Effector memory CD8-positive, alpha-beta T cell (primary cell): ENCODE measurements at places on chromosomes 1 and 21.
A peak's percentile ranks its signal among the peaks of the same experiment; 100 is the strongest.

DNA sequence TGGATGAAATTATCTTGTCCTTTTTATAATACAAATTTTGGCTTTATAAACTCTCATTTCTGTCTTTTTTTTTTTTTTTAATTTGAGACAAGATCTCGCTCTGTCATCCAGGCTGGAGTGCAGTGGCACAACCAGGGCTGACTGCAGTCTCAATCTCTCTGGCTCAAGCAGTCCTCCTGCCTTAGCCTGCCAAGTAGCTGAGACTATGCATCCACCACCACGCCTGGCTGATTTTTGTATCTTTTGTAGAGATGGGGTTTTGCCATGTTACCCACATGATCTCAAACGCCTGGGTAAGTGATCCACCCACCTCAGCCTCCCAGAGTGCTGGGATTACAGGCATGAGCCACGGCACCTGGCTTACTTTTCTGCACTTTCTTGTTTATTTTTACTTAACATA lies 7.5 kb downstream of the TOR1AIP1 start:
- no peak overlapping the region for H3K4me3 ChIP-seq
- peaks cover 80% of the 10 kb centered on the region for H3K36me3 ChIP-seq
- no peak for DNase-seq
- H3K27ac ChIP-seq, result peak overlapping the region; percentile 55

DNA sequence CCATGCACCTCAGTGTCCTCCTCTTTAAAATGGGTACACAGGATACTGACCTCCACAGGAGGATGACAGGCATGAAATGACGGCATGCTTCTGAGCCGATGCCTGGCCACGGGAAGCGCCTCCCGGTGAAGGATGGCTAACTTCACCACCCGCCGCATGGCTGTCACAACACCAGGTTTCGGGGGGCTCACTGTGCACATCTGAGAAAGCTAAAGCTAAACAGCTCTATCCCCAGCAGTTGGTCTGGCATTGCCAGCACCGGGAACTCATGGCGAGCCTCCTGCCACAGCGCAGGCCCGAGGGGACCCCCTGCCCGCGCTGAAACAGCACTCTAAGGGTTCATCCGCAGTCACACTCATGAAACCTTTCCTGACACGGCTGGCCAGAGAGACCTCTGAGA lies 16.0 kb downstream of the NPHP4 start:
- no peaks in the 10 kb centered on the region for H3K27me3 ChIP-seq
- peaks cover 3% of the 10 kb centered on the region for H3K36me3 ChIP-seq
- no peak for DNase-seq
- H3K4me3 ChIP-seq, result no peak overlapping the region
- H3K4me1 ChIP-seq, result peaks cover 8% of the 10 kb centered on the region

- H3K4me3 ChIP-seq, result no peak overlapping the region
- H3K27me3 ChIP-seq, result peaks cover 31% of the 10 kb centered on the region
- H3K36me3 ChIP-seq, result no peaks in the 10 kb centered on the region
- H3K4me1 ChIP-seq, result no peaks in the 10 kb centered on the region
These were observed 89.6 kb upstream of the LPGAT1 start for GRCh38 chr1:211920141-211920572.

- H3K36me3 ChIP-seq, result no peaks in the 10 kb centered on the region
- no peak overlapping the region for H3K27ac ChIP-seq
- no peak for DNase-seq
- no peaks in the 10 kb centered on the region for H3K4me1 ChIP-seq
These were observed 485.4 kb upstream of the PRMT6 start for GRCh38 chr1:106571109-106571508.

- peaks cover 63% of the 10 kb centered on the region for H3K27me3 ChIP-seq
These were observed 56.6 kb downstream of the PLXNA2 start for GRCh38 chr1:208187499-208188041.

- H3K4me3 ChIP-seq, result peak overlapping the region; percentile 83
- H3K36me3 ChIP-seq, result no peaks in the 10 kb centered on the region
- peaks cover 13% of the 10 kb centered on the region for H3K4me1 ChIP-seq
These were observed 389 bp downstream of the SEMA6C start for GRCh38 chr1:151146072-151146411.

GRCh38 chr1:94125551-94126514 lies 4.9 kb upstream of the ABCA4 start:
- no peak overlapping the region for H3K4me3 ChIP-seq
- no peak for DNase-seq
- peaks cover 41% of the 10 kb centered on the region for H3K27me3 ChIP-seq
- H3K36me3 ChIP-seq, result no peaks in the 10 kb centered on the region
- no peak overlapping the region for H3K27ac ChIP-seq
- H3K4me1 ChIP-seq, result no peaks in the 10 kb centered on the region

DNA sequence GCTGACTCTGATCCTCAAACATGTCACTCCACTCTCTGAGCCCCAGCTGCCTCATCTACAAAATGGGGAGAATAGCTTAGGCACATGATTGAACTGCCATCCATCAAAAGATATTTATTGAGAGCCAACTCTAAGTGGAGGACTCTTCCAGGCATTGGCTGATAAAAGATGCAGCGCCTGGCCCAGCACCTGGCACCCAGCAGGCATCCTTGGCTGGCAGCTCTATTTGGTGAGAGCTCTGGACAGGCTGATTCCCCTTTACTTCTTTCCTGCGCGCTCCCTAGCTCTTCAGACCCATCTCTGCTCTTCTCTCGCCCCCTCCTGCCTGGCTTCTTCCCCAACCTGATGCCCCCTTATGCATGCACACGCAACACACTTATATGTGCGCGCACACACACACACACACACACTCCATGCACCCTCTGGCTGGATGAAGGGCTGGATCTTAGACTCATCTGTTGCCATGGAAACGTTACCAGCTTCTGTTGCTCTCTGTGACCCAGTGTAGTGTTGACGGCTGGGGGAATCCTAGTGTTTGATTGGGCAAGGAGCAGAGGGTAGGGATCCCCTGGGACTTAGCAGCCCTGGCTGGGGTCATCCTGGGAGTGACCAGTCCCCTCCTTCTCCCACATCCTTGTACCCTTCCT lies 49.3 kb downstream of the VWA5B1 start:
- H3K4me1 ChIP-seq, result peaks cover 6% of the 10 kb centered on the region
- H3K27ac ChIP-seq, result no peak overlapping the region
- no peaks in the 10 kb centered on the region for H3K36me3 ChIP-seq
- H3K27me3 ChIP-seq, result peaks cover 34% of the 10 kb centered on the region
- no peak overlapping the region for H3K4me3 ChIP-seq

- H3K27ac ChIP-seq, result no peak overlapping the region
- no peaks in the 10 kb centered on the region for H3K4me1 ChIP-seq
- DNase-seq, result no peak
- peaks cover 28% of the 10 kb centered on the region for H3K27me3 ChIP-seq
- H3K4me3 ChIP-seq, result no peak overlapping the region
- H3K36me3 ChIP-seq, result no peaks in the 10 kb centered on the region
These were observed 23.4 kb upstream of the NTMT2 start for GRCh38 chr1:170122366-170122765.

DNA sequence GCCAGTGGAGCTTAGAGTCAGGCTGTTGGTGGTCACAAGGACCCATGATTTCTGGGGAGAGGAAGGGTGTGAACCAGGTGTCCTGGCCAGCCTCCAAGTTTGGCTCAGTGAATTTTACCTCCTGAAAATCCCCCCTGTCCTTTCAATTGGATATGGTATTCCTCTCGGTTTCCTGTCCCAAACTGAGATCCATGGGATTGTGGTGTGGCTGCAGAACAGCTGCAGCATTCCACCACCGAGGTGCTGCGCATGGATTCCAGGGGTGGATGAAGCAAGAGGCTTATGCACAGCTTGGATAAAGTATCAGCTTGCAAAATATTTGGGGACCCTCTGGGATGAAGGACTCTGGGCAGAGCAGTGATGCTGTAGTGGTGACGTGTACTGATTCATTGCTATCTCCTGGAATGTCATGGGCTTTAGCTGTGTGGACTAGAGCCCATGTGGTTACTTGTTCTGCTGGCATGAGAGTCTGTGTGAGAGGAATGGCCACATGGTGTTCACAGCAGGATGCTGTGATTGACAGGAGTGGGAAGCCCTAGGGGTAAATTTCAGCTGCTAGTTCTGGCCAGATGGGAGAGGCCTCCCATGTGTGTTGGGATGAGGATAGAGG lies 148.7 kb upstream of the SPAG17 start:
- no peaks in the 10 kb centered on the region for H3K27me3 ChIP-seq
- no peak for DNase-seq
- H3K27ac ChIP-seq, result no peak overlapping the region
- peaks cover 2% of the 10 kb centered on the region for H3K36me3 ChIP-seq
- no peaks in the 10 kb centered on the region for H3K4me1 ChIP-seq
- H3K4me3 ChIP-seq, result no peak overlapping the region

DNA sequence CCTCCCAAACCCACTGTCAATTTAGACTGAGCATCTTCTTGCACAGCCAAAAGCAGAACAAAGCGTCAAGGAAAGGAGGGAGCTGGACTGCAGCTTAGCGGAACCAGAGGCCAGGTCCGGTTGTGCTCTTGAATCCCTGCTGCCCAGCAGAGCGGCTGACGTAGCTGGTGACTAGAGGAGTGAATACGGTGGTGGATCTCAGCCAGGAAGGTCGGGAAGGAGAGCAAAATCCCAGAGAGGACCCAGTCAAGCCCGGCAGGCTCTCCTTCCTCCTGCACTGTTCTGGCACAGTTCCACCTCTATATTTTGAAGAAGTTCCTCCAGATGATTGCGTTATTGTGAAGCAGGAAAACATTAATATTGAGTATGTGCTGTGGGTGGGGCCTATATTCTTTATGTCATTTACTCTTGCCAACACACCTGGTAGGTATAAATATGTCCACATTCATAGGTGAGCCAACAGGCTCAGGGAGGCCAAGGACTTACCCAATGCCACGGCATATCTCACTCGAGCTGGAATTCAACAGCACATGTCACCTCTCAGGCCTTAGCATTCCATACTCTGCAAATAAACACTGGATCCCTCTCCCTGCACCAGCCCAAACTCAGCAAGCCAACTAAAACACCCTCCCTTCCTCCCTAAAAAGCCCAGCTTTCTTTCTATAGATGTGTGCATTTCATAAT lies 23.6 kb upstream of the ABCB10 start:
- H3K27me3 ChIP-seq, result peaks cover 12% of the 10 kb centered on the region
- H3K4me3 ChIP-seq, result no peak overlapping the region
- no peak for DNase-seq
- peaks cover 4% of the 10 kb centered on the region for H3K36me3 ChIP-seq
- H3K4me1 ChIP-seq, result no peaks in the 10 kb centered on the region

- H3K27ac ChIP-seq, result no peak overlapping the region
- H3K36me3 ChIP-seq, result peaks cover 9% of the 10 kb centered on the region
- DNase-seq, result no peak
- no peak overlapping the region for H3K4me3 ChIP-seq
These were observed 18.4 kb downstream of the MTHFR start for GRCh38 chr1:11787251-11787803.

- H3K4me1 ChIP-seq, result peaks cover 33% of the 10 kb centered on the region
- no peak overlapping the region for H3K4me3 ChIP-seq
- DNase-seq, result no peak
These were observed 166.1 kb downstream of the HIVEP3 start for GRCh38 chr1:41752514-41753170.

DNA sequence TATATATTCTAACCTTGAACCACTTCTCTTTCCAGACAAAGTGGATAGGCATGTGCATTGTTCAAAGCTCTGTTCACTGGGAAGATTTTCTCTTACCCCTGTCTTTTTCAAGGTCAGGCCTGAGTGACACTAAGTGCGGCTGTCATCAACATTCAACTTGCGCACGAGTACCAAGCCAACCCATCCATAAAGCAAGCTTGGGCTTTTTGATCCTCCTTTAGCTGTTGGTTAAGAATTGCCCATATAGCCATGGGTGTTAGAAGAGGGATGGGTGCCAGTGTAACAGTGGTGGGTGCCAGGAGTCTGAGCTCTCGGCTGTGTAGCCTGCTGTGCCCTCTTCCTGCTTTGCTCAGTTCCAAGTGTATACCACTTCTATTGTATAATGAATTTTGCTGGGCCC lies 136.1 kb downstream of the GLUL start:
- H3K27ac ChIP-seq, result no peak overlapping the region
- no peak for DNase-seq
- no peak overlapping the region for H3K4me3 ChIP-seq
- peaks cover 15% of the 10 kb centered on the region for H3K4me1 ChIP-seq
- peaks cover 8% of the 10 kb centered on the region for H3K36me3 ChIP-seq

- H3K27ac ChIP-seq, result no peak overlapping the region
- H3K4me1 ChIP-seq, result no peaks in the 10 kb centered on the region
- DNase-seq, result no peak
- H3K27me3 ChIP-seq, result peaks cover 20% of the 10 kb centered on the region
These were observed 23.5 kb upstream of the LMO4 start for GRCh38 chr1:87305151-87305550.

DNA sequence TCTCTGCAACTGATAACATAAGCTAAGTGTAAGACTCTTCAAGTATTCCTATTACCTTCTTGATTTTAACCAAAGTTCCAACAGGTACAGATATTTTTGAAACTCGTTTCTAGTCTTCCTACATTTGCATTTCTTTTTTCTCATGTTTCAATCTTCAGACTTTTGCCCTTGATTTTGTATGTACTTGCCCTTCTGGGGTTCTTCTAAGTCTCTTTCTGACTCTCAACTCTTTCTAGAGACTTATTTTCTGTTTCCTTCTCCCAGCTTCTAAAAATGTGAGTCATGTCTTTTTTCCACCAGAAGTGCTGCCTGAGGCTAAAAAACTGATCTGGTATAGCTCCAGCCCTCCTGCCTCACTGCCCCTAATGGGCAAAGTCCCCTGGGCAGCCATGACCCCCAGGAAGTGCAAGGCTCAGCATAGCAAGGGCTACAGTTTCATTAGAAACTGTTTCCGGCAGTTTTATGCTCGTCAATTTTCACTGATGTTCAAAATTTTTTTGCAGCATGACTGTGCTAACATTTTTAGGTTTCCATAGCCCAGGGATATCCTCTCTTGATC lies 265.9 kb downstream of the SEC16B start:
- H3K36me3 ChIP-seq, result no peaks in the 10 kb centered on the region
- no peak overlapping the region for H3K27ac ChIP-seq
- no peaks in the 10 kb centered on the region for H3K4me1 ChIP-seq
- H3K4me3 ChIP-seq, result no peak overlapping the region
- H3K27me3 ChIP-seq, result no peaks in the 10 kb centered on the region
- DNase-seq, result no peak

DNA sequence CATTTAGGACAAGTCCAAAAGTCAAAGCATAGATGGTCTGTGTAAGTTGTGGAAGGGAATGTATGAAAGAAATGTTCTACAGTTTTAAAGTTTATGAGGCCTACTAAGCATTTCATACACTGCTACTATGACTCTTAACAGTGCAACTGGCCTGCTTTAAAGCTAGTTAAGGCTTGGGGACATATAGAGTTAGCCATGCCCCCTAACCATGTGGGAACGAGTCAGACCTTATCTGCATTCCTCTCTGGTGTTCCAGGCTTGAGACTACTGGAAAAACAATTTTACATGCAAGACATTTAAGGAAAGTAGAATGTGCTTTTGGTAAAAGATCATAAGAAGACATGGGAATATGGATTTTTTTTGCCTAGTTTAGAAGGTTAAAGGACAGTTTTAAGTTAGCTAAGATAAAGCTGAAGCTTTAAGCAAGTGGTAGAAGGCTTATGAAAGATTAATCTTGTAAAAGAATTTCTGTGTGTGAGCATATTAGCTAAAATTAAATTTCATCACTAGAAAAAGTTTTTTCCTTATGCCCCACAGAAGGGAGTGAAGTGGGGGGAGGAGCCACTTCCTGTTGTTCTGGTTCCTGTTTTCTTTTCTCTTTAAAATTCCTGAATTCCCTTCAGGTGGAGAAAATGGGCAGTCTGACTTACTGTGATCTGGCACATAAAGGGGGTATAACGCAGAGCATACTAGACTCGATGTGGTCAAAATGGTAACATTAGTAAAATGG lies 8.9 kb upstream of the CD48 start:
- no peak overlapping the region for H3K4me3 ChIP-seq
- no peak overlapping the region for H3K27ac ChIP-seq
- no peak for DNase-seq
- H3K27me3 ChIP-seq, result no peaks in the 10 kb centered on the region
- peaks cover 28% of the 10 kb centered on the region for H3K4me1 ChIP-seq
- no peaks in the 10 kb centered on the region for H3K36me3 ChIP-seq
